ENCODE measurements at places on chromosomes 16 and 17. TPM values are rescaled to one million over a fixed set of nuclear protein-coding genes. Genes with fewer than 3 reads are reported as not detected.

The EXOC3L1 gene
- total RNA-seq, result 3.2 TPM

The ATMIN gene
- 28.9 TPM for total RNA-seq

DNA sequence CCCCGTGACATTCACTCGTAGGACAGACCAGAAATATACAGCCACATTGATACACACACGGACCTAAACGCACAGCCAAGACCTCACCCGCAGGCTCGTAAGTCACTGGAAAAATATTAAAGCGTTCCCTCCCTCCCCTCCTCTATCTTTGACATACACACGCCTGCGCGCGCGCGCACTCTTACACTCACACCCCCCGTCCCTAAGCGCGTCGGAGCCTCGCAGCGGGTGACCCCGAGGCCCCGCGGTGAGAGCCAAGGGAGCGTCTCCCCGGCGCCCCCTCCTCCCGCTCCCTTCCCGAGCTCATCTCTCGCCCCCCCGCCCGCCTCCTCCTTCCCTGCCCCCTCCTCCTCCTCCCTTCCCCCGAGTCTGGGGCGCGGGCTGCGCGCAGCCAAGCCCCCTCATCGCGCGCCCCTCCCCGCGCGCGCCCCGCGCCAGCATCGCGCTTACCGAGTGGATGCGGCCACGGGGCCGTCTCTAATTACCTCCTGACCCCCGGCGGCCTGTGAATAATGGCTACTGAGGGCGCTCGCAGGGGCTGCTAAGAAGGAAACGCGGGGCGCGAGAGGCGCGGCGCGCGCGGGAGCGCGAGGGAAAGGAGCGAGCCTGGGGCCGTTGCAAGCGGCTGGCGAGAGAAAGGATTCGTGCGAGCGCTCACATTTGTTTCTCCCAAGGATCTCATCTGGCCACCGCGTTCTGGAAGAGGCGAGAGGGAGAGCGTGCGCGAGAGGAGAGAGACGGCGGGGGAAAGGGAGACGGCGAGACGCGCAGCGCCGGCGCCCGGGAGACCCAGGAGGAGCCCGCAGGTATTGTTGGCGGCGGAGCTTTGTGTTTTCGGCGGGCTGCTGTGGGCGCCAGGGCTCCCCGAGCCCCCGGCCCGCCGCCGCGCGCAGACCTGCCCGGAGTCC is 42.4 kb downstream of the RAI1 start:
- no peak for DNase-seq

DNA sequence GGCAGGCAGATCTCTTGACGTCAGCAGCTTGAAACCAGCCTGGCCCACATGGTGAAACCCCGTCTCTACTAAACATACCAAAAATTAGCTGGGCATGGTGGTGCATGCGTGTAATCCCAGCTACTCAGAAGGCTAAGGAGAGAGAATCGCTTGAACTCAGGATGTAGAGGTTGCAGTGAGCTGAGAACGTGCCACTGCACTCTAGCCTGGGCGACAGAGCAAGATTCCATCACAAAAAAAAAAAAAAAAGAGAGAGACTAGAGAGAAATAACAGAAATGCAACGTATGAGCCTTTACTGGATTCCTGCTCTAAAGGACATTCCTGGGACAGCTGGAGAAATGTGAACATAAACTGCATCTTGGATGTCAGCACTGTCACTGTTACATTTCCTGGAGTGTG is 10.8 kb downstream of the IFT140 start:
- DNase-seq, result no peak

- DNase-seq, result no peak
These were observed 169.4 kb downstream of the ABCA8 start for GRCh38 chr17:68785565-68786486.

DNA sequence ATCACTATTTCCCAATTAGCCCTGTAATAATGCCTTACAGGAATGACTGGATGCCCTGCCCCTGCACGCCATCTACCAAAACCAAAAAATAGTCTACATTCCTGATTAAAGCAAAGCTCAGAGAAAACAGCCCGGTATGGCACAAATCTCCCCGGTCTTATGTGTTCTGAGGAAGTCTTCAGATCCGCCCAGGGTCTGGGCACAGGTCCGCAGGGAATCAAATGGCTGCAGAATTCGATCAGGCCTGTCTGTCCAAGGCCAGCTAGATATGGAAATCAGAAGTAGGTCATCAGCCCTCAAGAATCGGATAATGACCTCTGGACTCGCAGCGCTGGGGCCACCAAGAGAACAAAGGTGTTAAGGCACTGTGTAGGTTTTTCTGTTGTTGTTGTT is 171.0 kb downstream of the ZFHX3 start:
- no peak for DNase-seq

DNA sequence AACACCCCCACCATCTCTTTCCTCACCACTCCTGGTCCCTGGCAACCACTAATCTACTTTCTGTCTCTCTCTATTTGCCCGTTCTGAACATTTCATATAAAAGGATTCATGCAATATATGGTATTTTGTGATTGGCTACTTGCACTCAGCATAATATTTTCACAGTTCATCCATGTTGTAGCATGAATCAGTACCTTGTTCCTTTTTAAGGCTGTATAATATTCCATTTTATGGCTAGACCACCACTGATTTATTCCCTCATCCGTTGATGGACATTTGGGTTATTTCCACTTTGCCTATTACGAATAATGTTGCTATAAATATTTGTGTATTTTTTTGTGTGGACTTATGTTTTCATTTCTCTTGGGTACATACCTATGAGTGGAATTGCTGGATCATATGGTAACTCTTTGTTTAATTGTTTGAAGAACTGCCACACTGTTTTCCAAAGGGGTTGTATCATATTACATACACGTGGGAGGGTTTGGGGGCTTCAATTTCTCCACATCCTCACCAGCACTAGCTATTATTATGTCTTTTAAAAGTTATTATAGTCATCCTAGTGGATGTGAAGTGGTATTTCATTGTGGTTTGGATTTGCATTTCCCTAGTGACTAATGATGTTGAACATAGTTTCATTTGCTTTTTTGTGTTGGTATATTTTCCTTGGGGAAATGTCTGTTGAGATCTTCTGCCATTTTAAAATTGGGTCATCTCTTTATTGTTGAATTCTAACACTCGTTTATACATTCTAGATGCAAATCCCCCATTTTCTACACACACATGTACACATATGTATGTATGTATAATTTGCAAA is 26.3 kb downstream of the SEC14L5 start:
- no peak for DNase-seq

Measured in mucosa of gallbladder (tissue), 1 donor.